D721Med (cell line): ENCODE measurements at places on chromosomes 1 and 21.

DNA sequence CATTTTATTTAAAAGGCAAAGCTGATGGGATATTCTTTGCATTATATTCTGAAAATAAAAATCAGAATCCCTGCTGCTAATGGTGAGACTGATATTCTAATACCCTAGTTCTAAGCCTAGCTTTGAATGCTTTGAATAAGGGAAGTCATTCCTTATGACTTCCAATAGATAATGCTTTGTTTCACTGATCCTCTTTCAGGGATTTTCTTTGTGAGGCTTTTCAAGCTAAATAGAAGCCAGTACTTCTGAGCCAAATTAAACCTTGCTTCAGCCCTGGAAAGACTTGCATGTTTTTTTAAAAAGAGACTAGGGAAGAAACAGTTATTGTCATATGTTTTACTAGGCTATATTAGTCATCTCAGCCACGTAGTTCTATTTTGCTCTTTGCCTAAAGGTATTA is 68.5 kb upstream of the CACYBP start:
- no peak for DNase-seq

- no peak for DNase-seq
These were observed 188.0 kb downstream of the RERE start for GRCh38 chr1:8629241-8630091.

GRCh38 chr1:6314503-6314902 is 53.6 kb upstream of the GPR153 start:
- no peak for DNase-seq

- DNase-seq = peak; percentile 16
These were observed 14.8 kb upstream of the WASF2 start for GRCh38 chr1:27504588-27505419.

- DNase-seq = no peak
These were observed 28.5 kb downstream of the LRRC8B start for GRCh38 chr1:89553157-89553556.

GRCh38 chr1:11187931-11188330 is 1.2 kb upstream of the ANGPTL7 start:
- DNase-seq = peak; percentile 17

DNA sequence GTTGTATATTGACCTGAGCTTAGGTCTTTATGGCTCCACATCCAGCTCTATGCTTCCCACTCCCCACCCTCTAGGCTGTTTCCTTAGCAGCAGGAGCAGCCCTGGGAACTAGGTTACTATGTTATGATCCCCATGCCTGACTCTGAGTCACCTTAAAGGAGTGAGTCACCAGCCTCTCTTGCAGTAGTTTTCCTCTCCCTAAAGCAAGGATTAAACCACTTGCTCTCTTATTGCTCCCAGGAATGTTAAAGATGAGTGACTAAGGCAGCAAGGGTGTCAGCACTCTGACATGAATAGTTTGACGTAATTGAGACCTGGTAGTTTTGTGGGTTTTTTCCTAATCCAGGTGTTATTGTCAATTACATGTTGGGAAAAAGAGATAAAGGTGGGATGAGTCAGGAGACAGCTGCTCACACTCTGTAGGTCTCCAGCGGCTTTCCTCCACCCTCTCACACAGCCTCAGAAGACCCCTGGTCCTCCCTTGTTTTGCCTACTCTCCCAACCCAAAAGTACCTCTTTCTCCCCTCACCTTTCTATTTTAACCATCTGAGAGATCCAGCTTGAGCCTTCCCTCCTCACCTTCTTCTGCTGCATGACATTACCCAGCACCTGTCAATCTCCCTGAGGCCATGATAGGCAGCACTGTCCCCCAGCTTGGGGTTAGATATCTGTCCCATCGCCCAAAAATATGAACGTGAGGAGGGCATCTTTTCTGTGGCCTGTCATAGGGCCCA is 369.1 kb upstream of the VAMP3 start:
- DNase-seq = no peak

- DNase-seq = no peak
These were observed 246.6 kb downstream of the RRAGC start for GRCh38 chr1:38612951-38613350.

- DNase-seq = no peak
These were observed 107.0 kb downstream of the ZC3H11B start for GRCh38 chr1:219505886-219506285.
